CD4-positive, alpha-beta T cell treated with Interleukin-21 for 1 hour (primary cell): ENCODE measurements at places on chromosomes 3 and 15.

DNA sequence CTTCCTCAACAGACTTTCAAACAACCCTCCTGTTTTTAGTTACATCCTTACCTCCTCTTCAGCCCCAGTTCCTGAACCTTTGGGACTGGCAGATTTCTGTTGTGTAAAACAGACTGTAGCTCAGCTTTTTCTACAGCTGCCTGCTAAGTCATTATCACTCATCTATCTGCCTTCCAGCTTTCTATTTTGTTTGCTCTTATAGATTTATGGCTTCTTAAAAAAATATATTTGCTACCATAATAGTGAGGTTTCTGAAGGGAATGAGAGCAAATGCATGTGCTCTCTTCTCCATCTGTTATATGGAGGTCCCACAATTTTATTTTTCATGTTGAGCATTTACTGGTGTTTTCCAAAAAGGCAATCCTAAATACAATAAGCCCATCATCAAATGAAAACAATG lies 18.2 kb upstream of the GJD2 start:
- DNase-seq = no peak

DNA sequence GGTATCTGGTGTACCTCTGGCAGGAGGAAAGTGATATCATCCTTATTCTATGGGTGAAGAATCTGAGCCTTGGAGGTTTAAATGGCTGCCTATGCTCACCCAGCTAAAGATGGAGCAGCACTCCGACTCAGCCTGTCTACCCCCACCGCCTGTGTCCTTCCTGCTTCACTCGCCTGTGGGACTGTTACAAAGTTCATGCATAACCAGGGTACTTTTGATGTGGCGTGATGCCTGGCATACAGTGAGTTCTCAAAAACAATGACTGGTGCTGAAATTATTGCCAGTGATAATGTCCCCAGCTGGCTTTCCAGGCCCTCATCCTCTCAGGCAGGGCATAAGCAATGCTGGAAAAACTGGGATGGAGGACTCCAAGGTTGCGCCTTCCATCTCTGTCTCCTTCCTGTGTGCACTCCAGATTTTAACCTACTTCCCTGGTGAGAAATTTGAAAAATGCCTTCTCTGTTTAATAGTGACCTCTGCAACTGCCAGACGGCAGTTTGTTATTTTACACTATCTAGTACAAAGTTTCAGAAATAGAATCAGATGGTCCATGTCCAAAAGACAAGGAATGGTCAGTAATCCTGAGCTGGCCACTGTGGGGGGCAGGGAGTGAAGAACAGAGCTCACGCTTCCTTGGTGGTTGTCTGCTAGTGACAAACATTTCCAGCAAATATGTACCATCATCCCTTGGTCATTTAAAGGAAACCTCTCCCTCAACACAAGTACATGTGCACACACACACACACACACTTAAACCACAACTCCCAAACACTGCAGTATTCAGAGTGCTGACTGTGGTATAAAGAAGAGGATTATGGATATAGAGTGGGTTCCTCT lies 86.5 kb upstream of the NMNAT3 start:
- no peak for DNase-seq

DNA sequence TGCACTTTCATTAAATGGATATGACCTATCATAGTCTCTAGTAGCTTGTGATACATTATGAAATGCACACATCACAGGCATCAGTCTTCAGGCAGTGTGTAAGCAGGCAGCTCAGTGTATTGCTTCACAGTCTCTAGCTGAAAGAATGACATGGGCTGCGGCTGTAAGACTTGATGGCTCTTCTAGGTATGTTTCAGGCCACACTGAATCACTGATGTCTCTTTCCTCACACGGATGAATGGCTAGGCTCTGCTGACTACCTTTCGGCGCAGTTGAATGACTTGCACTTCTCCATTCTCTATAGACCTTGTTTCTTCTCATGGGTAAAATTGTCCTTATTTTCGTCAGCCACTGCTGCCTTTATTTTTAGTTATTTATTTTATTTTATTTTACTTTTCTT lies 15.4 kb downstream of the APH1B start:
- no peak for DNase-seq

GRCh38 chr3:10556312-10556711 lies 50.9 kb upstream of the ATP2B2 start:
- no peak for DNase-seq

DNA sequence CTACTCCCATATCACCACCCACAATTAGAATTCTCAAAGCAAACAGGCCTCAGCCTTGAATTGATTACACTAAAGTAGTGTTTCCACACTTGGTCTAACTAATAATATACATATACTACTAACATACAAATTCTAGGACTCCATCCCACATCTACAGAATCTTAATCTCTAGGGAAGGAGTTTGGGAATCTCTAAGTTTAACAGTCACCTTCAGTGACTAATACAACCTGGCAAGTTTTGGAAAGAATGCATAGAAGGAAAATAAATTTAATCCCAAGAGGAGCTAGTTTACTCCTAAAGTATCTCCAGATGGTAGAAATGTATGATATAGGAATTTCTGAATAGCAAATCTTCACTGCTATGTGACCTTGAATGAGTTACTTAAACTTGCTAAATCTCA lies 9.1 kb downstream of the CLPX start:
- DNase-seq = no peak

DNA sequence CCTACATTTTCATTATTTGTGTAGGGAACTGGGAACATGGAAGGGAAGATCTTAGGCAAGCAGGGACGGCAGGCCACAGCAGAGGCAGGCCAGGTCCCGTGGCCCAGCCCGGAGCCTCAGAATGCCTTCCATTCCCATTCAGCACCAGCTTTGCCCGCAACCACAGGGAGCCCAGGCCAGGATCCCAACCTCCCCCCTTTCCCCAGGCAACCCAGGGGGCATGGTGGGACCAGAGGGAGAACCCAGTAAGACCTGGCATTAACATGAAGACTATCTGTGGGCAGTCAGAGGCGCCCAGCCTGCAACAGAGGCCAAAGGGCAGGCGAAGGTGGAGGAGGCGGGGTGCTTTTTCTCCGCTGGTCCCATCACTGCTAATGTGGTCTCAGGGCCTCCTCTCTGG lies 135.6 kb downstream of the TPRA1 start:
- DNase-seq = no peak

- DNase-seq = no peak
Observed at GRCh38 chr15:65996901-65997300, 127.6 kb downstream of the RAB11A start.

DNA sequence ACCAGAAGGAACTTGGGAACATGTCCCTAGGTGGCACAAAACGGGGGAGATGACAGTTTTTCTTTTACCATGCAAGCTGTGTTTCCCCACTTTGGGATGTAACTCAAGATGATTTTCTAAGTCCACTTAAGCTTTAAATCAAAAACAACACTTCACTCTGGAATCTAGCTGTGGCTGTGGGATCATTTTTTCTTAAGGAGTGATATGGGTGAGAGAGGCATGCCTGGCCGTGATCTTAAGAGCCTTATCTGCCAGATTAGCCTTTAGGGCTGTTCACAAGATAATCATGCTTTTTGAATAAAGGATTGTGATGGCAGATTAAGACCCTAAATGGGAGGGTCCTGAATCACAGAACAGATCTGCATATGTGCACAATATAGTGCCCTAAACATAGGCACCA lies 384.8 kb upstream of the SEMA6D start:
- DNase-seq = no peak

DNA sequence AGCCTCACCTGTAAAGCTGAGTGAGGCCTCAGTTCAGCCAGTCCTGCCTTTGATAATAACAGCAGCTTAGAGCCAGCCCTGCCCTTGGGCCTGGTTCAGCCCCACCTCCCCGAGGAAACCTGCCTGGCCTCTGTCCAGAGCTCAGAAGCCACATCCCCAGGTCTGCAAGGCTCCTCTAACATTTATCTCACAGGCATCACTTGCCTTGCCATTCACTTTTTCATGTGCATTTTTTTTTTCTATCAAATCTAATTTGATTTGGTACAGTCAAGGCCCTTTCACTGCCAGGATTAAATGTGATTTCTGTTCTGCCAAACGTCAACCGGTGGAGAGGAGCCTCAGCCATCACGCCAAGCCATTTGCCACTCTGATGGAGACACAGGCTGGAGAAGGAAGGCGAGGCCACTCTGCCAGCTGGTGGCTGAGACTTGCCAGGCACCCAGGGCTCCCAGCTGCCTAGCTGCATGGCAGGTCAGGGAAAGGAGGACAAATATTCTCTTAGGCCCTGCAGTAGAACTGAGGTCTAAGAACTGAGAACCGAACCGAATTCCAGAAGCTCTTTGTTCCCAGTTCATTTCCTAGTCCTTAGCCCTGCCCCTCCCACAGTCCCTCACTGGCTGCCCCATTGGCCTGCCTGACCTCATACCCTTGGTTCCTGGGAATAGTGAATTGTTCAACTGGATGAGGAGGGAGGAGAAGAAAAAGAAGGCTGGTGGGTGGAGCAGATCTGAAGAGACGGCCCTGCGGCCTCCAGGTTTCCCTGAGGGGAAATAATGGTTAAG lies 76.4 kb downstream of the SPSB4 start:
- no peak for DNase-seq

DNA sequence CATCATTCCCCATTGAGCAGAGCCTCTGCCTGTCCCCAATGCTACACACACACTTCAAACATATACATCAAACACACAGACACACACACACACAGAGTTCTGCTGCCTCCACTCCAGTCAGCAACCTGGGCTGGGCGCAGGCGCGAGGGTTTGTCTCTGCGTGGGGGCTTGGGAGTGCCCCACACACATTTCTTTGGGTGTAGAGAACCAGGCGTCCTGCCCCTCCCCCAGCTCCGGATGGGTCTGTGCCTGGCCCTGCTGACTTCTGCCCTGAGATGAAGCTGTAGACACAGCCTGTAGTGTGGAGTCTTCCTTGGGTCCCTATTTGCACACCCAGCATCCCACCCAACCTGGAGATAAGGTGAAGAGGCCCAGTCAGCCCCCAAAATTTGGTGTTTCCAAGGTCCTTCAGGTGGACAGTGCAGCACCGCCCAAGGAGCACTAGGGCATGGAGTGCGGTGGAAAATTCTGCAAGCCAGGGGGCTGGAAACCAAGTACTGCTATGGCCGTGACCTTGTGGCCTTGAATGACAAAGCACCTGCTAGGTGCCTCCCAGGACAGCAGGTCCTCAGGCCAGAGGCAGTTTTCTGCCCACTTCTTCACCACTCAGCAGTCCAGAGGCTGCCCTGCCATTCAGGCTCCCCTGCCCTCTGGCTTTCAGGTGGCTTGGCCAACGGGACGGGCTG lies 26.8 kb downstream of the FBXW12 start:
- no peak for DNase-seq

DNA sequence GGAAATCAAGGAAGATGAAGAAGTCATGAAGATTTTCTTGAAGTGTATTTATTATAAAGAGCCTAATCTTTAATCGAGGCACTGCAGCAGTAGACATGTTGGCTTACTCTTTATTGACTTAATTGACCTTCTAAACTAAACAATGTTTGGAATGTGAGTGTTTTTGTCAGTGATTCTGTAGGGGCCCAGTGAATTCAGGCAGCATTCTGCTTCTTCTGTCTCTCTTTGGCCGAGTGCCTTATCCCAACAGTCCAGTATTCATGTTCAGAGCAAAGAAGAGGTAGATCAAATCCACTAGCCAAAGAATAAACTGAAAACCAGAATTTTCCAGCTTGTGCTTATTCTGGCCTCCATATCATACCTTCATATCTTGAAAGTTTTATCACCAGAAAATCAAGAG lies 55.7 kb downstream of the RLBP1 start:
- DNase-seq = no peak

DNA sequence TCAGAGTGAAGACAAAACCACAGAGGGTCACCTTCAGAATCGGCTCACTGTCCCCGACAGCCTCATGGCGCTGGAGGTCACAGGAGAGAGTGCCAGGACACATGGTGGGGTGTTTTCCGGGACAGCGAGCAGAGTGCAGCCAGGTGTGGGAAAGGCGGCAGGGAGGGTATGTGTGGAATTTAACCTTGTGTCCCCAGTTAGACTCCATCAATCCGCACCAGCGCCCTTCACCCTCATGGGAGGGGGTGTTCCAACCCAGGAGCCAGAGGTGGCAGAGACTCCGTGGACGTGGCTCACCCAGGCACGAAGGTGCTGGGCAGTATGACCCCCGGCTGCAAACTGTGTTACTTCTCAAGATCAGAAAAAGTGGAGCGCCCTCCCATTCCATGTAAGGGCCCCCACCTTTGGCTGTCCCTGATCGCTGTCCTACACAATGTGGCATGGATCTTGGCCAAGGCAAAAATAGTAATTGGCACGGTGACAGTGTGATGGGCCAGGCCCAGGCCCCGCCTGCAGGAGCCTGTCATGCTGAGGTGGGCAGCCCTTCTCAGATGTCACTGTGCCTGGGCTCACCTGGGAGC lies 190.3 kb downstream of the XXYLT1 start:
- DNase-seq = no peak

DNA sequence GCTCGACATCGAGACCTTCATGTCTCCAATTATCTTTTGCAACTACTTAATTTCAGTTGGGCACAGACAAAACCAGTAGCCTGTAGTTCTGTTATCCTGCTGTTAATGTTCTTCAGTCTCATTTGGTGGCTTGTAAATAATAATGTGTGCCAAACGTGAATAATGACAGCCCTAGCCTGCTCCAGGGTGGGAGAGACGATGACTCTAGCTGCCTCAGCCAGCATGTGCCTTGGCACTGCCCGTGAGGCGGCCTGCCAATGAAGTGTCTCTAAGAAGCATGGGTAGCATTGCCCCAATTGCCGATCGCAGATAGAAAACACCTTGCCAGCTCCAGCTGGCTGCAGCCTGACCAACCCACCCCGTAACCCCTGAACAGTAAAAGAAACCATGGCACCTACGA lies 58.8 kb downstream of the ASB7 start:
- DNase-seq = no peak

DNA sequence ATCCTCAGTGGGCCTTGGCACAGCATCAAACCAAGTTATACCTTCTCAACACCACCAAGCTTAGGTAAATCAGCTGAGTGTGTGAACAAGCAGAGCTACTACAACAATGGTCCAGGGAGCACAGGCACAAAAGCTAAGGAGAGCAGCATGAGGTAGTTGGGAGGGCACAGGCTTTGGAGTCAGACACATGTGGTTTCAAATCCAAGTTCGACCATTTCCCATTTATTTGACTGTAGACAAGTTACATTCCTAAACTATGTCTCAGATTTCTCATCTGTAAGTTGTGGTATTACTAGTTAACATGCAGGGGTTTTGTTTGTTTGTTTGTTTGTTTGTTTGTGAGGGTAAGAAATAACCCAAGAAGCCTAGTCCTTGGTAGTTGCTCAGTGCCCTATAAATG lies 46.9 kb downstream of the MLH1 start:
- no peak for DNase-seq

GRCh38 chr3:25679642-25680302 lies 15.1 kb upstream of the TOP2B start:
- DNase-seq = no peak

GRCh38 chr3:171782617-171783016 lies 27.7 kb downstream of the PLD1 start:
- DNase-seq = no peak

- DNase-seq = no peak
Observed at GRCh38 chr3:182519569-182519968, 273.7 kb upstream of the ATP11B start.
